Caudate nucleus (tissue), 63 donors: ENCODE measurements at places on chromosomes 7 and 10.

DNA sequence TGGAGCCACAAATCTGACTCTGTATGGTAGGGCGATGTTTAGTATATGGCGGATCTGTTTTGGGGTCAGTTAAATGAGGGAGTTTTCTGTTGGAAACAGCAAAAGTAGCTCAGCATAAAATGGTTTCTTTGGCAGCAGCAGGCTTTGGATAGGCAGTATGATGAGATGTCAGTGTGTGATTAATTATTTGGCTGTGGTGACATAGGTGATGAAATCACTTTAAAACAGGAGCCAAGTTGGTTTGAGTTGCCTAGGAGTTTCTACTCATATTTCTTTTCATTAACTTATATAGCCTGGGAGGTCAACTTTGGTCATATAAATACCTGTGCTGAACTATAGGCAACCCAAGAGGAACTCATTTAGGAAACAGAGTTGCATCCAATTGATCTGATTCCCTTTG lies 291.2 kb downstream of the LRMDA start:
- DNase-seq = no peak

GRCh38 chr10:75396631-75397495 lies 4.7 kb downstream of the ZNF503 start:
- no peak for DNase-seq

DNA sequence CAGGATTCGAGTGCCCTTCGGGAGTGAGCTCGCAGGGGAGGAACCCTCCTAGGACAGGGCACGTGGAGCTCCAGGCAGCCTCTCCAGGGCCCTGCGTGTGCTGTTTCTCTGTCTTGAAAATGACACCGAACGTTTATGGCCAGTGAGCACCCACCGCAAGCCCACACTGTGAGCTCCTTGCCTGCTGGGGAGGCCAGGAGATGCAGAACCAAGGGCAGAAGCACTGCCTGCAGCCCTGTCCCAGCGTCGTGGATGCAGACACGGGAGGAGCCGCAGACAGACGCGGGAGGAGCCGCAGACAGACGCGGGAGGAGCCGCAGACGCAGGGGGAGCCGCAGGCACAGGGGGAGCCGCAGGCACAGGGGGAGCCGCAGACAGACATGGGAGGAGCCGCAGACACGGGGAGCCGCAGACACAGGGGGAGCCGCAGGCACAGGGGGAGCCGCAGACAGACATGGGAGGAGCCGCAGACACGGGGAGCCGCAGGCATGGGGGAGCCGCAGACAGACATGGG lies 314.4 kb downstream of the PTPRN2 start:
- no peak for DNase-seq

GRCh38 chr7:821688-822087 lies 10.6 kb upstream of the SUN1 start:
- no peak for DNase-seq

DNA sequence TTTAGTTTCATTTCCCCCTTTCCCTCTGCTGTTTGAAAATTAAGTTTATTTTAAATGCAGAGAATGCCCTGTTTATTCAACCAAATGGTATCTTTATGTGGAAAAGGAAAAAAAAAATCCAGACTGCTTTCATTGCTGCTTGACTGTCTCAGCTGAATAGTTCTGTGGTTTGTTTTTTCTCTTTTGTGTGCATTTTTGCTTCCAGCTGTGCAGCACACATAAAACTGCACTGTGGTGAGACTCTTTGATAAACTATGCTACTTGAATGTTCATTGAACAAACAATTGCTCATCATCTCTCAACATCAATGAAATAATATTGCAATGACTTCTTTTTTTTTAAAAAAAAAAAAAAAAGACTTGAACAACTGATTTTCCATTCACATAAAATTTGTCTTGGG lies 78.6 kb upstream of the GLI3 start:
- DNase-seq = no peak

DNA sequence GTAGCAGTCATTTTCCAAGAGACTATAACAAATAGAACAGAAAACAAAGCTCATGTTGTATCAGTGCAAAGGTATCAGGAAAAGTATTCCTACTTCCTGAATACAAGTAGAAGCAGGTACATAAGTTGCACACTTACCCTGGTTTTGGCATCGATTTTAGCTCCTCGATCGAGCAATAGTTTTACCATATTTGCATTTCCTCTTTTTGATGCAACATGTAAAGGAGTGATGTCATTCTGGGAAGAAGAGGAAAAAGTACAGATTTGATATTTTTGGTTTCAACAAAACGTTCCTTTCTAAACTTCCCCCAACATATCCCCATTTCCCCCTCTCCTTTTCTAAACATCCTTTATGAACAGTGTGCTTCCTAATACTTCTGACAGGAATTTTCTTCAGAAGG lies 155.1 kb downstream of the ANK3 start:
- no peak for DNase-seq

DNA sequence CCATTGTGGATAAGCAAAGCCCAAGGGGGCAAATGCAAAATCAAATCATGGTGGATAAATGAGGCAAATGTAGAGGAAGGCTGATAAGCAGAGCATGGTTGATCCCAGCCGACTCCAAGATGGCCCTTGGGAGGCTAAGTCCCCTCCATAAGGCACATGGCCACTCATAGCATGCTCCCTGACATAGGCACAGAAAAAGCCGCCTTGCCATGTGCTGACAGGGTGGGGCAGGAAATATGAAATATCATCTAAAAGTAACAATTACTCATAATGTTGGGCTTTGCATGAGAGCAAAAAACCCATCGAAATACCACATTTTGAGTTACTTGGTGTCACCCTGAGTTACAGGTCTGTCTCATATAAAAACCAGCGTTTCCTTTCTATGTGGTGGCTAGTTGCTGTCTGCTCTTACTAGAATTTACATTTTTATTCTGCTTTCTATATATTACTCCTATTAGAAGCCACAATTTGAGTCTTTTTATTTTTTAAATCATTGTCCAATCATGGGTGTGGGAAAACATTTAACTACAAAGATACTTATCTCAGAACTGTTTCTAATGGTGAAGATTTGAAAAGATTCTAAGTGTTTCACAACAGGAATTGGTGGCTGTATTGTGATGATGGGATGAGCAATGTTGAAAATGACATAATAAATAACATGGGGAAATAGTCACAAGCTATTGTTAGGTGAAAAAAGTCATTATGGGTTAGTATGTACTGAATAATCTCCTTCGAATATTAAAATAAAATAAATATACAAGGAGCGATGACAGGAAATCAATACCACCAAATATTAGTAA lies 102.7 kb downstream of the CUBN start:
- DNase-seq = no peak

DNA sequence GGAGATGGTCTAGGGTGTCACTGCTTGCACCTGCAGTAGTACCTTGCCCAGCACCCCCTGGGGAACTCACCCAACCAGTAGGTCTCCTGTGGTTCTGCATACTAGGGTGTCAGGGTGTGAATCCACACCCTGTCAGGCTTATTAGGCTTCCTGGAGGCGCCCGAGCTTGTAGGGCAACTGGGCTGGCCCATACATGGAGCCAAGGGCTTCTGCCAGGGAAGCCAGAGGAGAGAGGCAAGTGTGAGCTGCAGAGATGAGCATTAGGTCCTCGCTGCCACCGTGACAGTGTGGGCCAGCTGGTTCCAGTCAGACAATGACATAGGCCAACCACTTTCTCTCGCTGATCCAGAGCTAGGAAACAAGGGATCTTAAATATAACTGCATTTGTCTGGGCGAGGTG lies 11.2 kb downstream of the MXI1 start:
- no peak for DNase-seq

DNA sequence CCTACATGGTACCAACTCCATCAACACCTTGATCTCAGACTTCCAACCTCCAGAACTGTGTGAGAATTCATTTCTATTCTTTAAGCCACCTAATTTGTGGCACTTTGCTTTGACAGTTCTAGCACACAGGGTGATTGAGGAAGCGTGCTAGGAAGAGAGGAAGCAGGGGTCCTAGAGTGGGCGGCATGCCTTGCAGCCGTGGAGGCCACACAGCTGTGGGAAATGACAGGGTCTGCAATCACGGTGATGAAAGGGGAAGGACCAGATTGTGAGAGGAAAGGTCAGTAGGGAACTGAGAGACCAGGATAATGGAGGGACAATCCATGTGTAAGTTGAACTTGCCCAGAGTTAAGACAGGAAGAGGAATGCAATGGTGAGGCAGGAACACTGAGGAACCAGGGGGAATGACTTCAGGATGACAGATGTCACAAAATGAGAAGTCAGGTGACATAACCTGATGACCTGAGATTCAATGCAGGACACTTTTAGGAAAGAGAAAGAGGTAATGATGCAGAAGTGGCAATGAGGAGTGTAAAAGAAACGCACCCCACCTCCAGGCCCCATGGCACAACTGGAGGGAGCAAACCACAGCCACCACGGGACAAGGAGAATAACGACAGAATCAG lies 87.3 kb upstream of the PIK3CG start:
- no peak for DNase-seq

DNA sequence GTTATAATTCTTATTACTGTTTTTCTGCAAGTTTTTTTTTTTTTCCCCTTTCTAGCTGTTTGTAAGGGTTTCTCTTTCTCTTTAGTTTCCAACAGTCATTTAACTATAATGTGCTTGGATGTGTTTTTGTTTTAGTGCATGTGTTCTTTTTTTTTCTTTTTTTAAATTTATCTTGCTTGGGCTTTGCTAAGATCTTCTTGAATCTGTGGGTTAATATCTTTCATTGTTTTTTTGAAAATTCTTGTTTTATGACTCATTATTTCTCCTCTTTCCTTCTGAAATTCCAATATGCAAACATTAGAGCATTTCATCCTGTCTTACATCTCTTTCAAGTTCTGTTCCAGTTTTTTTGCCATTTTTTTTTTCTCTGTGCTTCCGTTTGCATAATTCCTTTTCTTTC lies 5.7 kb upstream of the HK1 start:
- DNase-seq = no peak

- no peak for DNase-seq
Observed at GRCh38 chr7:102170393-102170970, 116.2 kb upstream of the SH2B2 start.

DNA sequence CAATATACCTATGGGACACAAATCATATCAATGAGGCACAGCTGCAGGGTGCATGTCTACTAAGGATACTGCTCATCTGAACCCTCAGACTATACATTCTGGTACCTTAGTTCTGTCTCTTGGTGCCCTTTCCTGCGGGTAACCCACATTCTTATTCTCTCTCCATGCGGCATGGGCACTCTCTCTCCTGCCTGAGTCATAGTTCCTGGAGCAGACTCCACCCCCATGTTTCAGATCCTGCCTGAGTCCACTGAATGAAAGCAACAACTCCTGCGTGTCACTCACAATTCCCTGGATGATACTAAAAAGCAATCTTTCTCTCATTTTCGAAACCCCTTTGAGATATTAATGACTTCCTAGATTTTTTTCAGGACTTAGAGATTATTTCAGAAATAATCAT lies 653.1 kb upstream of the C7orf33 start:
- DNase-seq = no peak

GRCh38 chr10:33600381-33600780 lies 265.9 kb upstream of the NRP1 start:
- DNase-seq = no peak

GRCh38 chr10:6347391-6347951 lies 144.7 kb downstream of the PFKFB3 start:
- DNase-seq = no peak

DNA sequence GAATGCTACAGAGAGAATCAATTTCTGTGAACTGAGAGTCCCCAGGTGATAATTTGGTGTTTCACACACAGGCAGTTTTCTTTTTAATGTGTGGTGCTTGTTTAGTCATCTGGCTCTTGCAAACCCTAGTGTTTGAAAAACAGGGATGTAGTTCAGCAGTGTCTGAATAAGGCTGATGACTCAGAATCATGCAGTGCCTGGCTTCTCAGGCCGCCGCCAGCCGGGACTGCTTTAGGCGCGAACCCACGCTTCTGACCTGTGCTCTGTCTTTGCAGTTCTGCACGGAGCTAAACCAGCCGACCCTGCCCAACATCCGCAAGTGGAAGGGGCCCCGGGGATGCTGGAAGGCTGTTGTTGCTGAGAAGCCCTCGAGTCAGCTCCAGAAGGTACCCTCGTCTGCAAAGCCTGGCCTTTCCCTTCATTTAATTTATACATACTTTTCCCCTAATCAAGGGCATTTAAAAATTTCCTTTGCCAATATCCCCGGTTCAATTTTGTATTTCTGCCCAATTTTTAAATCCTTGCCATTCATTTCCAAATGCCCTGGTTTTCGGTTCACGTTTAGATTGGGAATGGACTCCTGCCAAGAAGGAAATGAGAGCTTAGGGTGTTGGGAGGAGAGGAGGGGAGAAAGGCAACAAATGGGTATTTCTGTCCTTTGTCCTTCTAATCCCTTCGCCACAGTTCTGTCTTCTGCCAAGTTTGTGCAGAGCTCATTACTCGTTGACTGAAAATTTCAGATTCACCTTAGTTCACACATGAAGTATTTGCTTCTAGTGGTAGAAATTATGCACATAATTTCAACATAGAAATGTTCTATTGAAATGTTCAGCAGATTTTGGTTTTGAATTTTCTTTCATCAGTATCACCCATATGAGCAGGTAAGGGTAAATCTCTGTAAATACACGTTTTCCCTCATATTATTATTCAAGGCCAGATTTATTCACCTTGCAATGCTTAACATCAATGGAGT lies 108.5 kb upstream of the ANLN start:
- peak; percentile 43 for DNase-seq

GRCh38 chr7:95517458-95517857 lies 31.7 kb downstream of the ASB4 start:
- DNase-seq = no peak

DNA sequence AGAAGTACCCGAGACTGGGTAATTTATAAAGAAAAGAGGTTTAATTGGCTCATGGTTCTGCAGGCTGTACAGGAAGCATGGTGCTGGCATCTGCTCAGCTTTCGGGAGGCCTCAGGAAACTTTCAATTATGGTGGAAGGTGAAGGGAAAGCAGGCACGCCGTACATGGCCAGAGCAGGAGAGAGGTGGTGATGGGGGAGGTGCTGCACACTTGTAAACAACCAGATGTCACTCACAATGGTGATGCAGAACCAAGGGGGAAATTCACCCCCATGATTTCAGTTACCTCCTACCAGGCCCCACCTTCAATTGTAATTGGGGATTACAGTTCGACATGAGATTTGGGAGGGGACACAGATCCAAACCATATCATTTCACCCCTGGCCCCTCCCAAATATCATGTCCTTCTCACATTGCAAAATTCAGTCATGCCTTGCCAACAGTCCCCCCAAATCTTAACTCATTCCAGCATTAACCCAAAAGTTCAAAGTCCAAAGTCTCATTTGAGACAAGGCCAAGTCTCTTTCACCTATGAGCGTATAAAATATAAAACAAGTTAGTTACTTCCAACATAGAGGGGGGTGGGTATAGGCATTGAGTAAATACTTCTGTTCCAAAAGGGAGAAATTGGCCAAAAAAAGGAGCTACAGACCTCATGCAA lies 50.0 kb downstream of the RSBN1L start:
- DNase-seq = no peak
